Liver (tissue), 10 donors: ENCODE measurements at places on chromosomes 12 and 14. TPM values are rescaled to one million over a fixed set of nuclear protein-coding genes. Genes with fewer than 3 reads are reported as not detected.

DNA sequence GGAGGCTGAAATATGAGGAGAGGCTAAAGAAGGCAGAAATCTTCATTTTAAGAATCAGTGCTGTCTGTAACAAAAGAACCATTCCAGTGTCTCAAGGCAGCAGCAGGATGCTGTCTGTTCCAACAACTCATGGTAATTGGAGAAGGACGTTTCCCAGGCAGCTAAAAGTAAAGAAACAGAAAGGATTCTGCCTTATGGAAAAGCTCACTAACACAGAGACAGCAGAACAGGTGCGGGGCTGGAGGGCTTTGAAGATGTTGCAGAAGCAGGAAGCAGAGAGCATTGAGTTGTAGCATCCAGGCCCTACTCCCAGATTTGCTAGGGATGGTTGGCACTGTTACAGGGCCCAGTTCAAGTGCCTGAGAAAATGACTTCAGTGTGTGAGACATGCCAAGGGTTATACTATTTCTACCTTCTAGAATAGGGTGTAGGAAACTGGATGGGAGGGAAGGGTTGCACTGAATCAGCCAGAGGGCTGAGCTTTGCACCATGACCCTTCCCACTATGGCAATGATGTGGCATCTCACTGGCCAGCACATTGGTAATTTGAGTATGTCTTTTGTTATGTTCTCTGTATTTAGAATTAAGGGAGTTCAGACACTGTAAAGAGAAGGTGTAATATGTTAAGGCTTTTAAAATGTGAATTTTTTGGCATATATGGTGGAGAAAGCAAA is 160.0 kb upstream of the FBXO33 start:
- no peak for DNase-seq

DNA sequence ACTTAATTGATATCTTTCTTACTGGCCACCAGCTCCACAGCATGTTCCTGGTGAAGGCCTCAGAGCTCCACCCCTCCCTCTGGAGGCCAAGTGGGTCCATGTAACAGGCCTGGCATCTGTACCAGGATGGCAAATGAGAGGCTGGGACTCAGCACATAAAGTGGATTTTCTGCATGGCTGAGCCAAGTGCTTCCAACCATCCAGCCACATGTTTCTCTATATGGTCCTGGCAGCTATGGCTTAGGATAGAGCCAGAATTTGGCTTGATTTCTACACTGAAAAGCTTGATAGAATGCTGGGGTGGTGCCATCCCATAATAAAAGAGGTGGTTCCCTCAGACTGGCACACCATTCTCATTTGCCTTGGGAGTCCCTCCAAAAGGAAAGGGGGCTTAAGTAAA is 94.1 kb downstream of the PAX9 start:
- DNase-seq: no peak

- no peak for DNase-seq
These were observed 64.4 kb upstream of the TRHDE start for GRCh38 chr12:72207486-72208409.

DNA sequence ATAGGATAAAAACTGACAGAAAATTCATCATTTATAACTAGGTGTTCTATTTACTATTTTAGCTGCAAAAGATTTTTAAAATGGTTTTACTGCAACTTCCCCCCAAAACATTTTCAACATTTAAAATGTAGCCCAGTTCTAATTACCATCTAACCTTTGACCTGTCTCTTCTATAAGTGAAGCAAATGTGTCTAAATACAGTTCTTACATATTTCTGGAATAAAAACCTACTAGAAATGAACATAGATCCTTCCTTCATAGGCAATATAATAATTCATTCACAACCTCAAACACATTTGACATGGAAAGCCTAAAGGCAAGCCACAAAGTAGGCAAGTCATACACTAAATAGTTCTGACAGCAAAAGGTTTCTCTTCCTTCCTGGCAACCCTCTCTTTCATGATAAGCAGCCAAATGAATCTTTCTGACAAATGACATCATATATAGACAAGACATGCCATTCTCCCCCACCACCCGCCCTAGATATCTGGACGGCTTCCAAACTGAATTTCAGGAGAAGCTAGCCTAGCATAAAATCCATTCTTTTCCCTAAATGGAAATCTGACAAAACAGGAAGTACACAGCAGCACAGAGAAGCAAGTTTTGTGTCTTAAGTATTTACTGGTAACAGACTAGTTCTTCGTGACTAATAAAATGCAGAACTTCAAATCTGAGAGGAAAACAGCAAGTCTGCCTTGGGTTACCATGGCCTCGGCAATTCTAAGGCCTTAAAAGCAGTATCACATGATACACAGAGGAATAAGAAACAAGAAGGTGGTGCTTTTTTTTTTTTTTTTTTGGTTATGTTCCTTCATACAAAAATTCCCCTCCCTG is 17.2 kb upstream of the ARID4A start:
- DNase-seq: no peak

GRCh38 chr14:100771121-100771800 is 44.6 kb downstream of the DLK1 start:
- no peak for DNase-seq

DNA sequence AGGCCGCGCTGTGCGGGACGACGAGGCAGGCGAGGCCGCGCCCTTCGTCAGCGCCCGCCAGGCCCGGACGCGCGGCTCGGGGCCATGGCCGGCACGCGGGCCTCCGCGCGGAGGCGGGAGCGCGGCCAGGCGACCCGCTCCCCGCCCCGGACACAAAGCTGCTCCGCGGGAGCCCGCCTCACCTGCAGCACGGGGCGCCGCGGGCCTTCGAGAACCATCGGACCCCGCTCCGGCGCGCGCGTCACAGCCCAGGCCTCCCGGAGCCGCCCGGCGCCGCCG is 342 bp downstream of the DICER1 start:
- no peak for DNase-seq

- DNase-seq: no peak
These were observed 9.5 kb upstream of the PGF start for GRCh38 chr14:74964787-74965485.

- DNase-seq: no peak
These were observed 58.2 kb downstream of the SLC16A7 start for GRCh38 chr12:59654061-59654460.

DNA sequence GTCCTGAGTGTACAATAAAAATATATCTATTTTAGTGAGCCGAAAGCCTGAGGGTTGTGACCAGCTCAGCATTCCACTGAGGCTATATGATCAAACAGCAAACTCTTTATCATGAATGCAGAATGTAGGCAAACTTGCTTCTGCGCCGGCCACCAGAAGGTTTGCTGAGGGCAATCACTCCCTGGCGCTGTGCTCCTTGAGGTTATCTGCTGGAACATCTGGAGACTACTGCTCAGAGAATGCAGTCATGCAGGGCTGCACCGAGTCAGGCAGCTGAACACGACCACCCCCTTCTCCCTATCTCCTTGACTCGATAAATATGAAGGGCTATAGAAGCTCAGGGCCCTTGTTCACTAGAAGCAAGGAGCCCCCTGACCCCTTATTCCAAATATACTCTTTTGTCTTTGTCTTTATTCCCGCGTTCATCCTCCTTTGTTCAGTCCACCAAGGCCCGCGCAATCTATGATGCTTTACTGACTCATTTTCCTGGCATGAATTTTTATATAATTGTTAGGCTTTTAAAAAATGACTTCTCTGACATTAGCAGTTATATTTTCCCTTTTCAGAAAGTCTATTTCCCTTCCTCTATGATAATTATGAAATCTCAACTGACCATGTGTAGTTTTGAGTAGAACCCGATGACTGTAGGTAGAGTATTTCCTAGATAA is 1089.3 kb downstream of the SLC16A7 start:
- no peak for DNase-seq

DNA sequence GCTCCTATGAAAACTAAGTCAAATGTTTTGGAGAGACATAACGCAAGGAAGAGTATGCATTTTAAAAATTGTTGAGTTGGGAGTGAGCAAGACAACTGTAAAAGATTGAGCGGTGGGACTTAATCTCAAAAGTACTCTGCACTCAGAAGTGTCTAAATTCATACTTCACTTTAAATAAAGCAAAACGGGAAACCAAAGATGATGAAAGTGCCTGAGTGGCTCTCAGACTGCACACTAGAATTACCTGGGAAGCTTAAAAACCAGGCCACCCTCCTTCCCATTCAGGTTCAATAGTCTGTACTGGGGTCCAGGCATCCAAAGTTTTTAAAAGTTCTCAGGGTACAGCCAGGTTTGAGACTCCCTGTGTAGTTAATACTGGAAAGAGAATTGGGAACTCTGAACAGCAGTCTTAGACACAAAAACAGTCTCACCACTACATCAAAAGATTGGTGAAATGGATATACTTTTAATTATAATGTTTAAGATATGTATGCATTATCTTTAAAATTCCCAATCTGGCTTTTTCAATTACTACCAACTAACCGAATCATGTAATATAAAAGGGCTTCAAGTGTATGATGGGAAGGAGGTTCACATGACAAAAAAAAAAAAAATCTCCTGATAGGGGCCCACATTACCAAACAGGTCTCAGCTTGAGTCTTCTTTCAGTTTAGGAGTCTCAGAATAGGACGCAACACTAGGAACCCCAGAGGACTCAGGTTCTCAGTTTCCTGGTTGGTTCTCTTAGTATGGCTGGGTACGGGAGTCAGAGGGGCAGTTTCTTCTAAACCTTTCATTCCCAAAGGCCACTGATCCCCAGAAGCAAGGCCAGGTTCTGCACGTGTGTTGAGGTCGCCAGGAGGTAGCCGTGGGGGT is 1.0 kb downstream of the HOMEZ start:
- no peak for DNase-seq

- DNase-seq: no peak
These were observed 178.0 kb downstream of the RPAP3 start for GRCh38 chr12:47527816-47528215.

DNA sequence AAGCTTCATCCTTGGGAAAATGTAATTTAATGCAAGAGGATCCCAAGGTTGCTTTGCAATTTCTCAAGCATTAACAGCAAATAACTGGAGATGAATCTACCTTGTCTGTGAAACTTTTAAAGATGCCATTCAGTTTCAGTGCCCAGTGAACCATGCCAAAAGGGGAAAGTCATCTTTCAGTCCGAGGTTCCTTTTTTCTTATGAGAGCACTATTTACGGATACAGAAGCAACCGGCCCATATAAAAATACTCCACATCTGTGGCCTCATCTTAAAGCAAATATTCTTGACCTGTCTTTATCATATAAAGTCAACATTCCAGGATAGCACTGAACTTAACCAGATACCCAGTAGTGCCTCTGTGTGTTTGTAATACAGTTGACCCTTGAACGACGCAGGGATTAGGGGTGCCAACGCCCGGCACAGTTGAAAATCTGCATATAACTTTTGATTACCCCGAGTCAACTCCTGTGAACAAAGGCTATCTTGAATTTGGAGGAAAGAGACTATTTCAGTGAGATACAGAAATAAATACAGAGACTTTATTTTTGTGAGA is 209.4 kb downstream of the PCNX1 start:
- no peak for DNase-seq

GRCh38 chr12:96986883-96987523 is 79.9 kb downstream of the NEDD1 start:
- DNase-seq: no peak

- DNase-seq: no peak
These were observed 61.5 kb downstream of the TMEM30B start for GRCh38 chr14:61219673-61220072.

- no peak for DNase-seq
These were observed 166.4 kb downstream of the DUSP6 start for GRCh38 chr12:89185889-89186288.

- peak; percentile 37 for DNase-seq
These were observed 25.0 kb upstream of the HSPB8 start for GRCh38 chr12:119153477-119154434.

DNA sequence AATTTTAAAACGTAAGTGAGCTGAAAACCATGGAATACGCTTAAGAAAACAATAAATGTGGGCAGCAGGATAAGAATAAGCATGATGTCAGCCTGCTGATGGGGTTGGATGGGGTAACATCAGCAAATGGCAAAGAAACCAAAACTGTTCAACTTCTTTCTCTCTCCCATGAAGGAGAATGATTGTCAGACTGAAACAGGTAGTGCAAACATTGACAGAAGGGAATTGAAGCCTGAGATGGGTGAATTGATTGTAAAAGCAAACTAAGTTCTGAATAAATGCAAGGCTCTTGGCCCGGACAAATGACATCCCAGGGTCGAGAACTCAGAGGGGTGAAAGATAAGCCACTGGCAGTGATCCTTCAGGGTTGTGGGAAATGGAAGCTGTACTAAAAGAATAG is 182.6 kb downstream of the ETV6 start:
- no peak for DNase-seq

GRCh38 chr12:61538951-61539350 is 721.3 kb upstream of the USP15 start:
- DNase-seq: no peak

- no peak for DNase-seq
These were observed 877.0 kb upstream of the TMEM132C start for GRCh38 chr12:127389923-127390322.

- DNase-seq: no peak
These were observed 623 bp upstream of the TSPAN8 start for GRCh38 chr12:71158361-71158882.

DNA sequence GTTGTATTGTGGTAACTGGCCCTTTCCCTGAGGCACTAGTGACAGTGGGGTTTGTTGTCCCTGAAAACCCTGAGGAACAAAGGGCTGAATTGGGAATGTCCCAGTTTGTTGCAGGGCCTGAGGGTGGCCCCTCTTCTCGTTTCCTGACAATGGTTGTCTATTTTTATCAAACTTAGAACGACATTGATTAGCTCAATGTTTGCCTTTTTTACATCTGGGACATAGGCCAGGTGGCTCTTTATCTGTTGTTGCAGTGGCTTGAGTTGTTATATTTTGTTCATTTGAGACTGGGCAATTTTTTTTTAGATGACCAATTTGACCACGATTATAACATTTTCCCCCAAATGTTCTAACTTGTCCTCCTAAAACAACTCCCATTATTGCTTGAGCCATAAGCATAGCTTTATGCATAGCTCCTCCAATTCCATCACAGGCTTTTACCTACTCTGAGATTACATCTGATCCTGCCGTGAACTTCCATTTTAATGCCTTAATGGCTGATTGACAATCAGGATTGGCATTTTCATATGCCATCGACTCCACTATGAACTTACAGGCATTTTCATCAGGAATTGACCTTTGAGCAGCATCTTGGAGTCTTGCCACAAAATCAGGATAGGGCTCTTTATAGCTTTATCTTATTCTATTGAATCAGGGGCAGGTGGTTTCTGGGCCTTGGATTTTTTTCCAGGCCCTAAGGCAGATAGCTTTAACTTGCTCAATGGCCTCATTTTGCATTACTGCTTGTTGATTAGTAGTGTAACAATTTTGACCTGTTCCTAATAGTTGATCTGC is 604.3 kb downstream of the ALG10 start:
- DNase-seq: no peak

GRCh38 chr12:116435984-116436383 is 123.2 kb upstream of the MAP1LC3B2 start:
- no peak for DNase-seq

- no peak for DNase-seq
These were observed 3.7 kb downstream of the WNT5B start for GRCh38 chr12:1632702-1633101.

ADAMTS20 gene
- polyA plus RNA-seq: not detected

PTGDR gene
- polyA plus RNA-seq: 0.14 TPM

FAM234B gene
- polyA plus RNA-seq: 1.7 TPM

SERPINA10 gene
- 131 TPM for polyA plus RNA-seq

TAS2R20 gene
- 0.03 TPM for polyA plus RNA-seq

COCH gene
- 0.48 TPM for polyA plus RNA-seq

PRB4 gene
- polyA plus RNA-seq: not detected

ZCCHC8 gene
- 7.2 TPM for polyA plus RNA-seq

APPL2 gene
- 7.1 TPM for polyA plus RNA-seq

APOF gene
- polyA plus RNA-seq: 203 TPM

PIK3C2G gene
- polyA plus RNA-seq: 24.8 TPM

TSPAN19 gene
- not detected for polyA plus RNA-seq

INSM2 gene
- not detected for polyA plus RNA-seq

GALNT6 gene
- polyA plus RNA-seq: 0.80 TPM

MYL6B gene
- 13.9 TPM for polyA plus RNA-seq

KRT83 gene
- polyA plus RNA-seq: not detected

DTX1 gene
- 3.5 TPM for polyA plus RNA-seq

KCNK13 gene
- polyA plus RNA-seq: 0.38 TPM
